ENCODE measurements at places on chromosomes 16 and 17.
A peak's percentile ranks its signal among the peaks of the same experiment; 100 is the strongest.

- DNase-seq = no peak
Measured at GRCh38 chr16:10497132-10498101, 83.0 kb downstream of the EMP2 start.

DNA sequence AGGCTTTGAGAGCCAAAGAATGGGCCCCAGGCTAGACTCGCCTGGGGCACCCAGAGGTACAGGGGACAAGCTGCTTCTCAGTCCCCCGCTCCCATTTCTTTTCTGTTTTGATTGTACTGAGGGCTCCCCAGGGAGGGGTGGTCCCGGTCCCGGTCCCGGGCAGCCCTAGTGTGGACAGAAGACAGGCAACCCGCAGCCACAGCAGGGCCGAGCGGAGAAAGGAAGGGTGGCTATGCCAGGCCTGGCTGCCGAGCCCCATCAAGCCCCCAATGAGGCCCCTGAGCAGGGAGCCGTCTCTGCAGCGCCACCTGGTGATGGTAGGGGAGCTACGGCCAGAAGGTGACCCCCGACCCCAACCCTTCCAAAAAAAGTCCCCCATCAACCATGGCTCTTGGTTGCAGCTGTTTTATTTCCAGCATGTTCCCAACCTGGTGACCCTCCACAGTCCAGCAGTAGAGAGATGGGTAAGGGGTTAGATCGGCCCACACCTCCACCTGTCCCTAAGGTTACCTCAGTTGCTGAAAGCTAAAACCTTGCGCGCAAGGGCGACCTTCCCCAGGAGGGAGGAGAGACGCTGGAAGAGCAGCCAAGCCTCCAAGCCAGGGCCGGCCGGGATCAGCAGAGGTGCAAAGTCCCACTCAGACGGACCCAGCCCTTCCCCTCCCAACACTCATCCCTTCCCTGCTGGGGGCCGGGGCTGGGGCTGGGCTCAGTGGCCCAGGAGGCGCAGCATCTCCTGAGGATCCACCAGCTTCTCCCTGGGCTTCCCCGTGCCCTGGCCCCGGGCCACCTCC, 2.6 kb upstream of the GRIN2C start:
- DNase-seq = peak; percentile 42

DNA sequence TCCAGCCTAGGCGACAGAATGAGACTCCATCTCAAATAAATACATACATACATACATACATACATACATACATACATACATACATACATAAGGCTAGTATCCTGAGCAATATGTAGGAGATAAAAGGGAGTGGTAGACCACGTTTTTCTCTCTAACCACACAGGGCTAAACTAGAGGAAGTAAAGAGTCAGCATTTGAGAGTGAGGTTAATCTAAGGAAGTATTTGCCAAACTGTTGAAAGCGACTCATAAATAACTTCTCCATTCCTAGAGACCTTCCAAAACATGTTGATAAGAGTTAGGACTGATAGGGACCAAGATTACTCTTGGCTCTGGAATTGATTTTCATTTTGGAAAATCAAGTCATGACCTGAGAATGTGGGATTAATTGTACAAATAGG, 68.9 kb downstream of the NEUROD2 start:
- DNase-seq = no peak

DNA sequence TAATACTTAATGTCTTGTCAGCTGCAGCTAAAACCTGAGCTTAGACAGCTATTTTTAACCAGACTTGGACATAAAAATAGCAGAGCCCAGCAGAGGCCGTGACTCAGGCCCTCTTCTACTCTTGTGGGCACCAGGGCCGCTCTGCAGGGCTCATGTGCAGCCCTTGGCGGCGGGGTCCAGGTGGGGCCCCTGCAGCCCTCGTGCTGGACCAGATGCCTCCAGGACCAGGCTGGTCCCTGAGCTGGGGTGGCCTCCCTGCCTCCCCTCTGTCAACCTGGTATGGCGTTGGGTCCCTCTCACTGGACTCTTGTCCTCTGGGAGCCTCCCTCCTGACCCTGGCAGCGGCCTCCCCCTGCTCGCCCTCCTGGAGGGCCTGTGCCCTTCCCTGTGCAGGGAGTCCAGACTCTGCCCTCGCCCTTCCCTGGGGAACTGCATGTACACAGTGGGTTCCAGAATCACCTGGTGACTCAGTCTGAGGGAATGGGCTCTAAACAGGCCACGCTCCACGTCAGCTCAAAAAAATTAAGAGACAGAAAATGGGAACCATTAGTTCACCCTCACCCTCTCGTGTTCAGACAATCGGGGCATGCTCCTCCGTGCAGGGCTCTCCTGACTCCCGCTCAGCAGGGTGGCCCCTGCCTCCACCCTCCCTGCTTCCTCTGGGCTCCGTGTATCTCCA, 9.7 kb downstream of the CDK5R1 start:
- DNase-seq = no peak

GRCh38 chr17:39094607-39095308, 56.7 kb downstream of the PLXDC1 start:
- DNase-seq = peak; percentile 73

DNA sequence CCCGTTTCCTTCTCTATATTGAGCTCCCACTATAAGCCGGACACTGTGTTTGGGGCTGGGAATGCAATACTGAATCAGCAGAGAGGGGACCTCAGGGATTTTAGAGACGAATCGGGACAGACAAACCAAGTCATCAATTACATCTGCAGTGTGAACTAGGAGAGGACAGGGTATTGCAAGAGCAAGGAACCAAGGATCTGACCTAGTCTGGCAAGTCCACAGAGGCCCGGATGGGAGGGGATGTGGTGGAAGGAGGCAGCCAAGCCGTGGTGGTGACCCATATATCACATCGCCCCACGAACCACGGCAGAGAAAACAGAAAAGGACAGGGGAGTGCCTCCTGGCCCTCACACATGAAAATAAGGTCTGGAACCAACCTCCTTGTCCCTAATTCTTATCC, 28.1 kb upstream of the NXPH3 start:
- DNase-seq = no peak

DNA sequence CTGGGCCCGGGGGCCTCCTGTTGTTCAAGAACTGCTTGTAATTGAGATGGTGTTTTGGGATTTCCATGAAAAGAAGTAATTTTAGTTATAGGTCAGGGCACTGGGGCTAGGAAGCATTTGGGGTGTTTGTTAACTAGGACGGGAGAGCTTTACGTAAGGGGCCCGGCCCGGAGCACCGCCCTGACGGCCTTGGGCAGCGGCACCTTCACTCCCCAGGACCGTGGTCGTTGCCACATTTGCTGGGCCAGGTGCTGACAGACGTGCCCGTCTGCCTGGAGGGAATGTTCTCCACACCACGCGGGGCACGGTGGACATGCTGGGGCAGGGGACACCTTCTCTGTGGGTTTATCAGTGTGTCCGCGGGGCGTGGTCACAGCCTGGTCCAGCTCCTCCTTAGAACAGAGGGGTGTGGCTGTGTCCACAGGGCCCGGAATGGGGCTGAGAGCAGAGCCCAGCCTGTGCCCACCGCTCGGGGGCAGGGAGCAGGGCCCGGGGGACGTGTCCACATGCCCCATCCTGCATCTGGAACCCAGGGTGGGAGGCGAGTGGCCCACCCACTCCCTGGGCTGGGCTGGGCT, 57.7 kb downstream of the BAIAP2 start:
- no peak for DNase-seq

DNA sequence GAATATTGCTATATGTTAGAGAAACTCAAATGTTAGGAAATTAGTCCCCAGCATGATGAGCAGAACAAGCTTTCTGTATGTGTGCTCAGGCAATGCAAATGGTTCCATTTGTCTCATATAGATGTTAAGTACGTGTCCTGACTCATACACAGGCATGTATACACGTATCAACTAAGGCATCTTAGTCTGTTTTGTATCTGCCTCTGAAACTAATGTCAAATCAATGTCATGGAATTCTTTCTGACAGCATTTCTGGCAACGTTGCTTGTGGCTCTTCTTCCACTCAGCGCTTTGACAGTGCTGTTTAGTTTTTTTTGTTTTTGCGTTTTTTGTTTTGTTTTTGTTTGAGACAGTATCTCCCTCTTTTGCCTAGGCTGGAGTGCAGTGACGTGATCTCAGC, 111.9 kb downstream of the CNTNAP4 start:
- DNase-seq = no peak

DNA sequence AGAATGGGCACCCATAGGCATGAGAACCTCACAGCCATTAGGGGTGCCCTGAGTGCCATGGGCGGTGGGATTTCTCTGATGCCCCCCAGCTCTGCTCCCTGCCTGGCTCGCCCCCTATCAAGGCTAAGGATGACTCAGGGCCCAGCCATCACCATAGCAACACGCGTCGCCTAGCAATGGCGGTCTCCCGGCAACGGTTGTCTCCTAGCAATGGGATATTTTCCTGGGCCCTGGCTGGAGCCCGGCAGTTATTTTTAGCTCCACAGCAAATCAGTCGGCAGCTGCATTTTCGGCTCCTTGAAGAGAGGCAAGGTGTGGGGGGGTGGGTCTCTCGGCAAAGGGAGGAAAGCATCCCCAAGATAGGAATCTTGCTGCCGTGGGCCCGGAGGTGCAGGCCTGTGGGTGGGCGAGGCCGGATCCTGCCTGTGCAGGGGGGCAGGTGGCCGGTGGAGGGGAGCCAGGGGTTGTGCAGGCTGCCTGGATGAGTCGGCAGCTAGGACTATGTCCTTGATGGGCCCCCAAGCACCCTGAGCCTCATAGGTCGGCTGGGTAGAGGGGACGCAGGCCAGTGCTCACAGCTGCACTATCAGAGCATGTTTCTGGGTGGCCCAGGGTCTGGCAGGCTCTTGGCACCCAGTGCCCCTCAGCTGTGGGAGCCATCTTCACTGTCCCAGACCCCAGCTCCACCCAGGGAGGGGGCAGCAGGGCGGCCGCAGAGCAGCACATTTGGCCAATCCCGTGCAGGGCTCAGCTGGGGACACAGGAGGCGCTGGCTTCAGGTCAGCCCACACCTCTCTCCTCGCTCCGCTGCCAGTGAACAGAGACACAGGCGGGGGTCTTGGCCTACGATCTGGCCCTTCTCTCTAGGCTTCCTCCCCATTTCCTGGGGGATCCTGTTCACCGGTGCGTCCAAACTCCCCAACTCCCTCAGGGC, 4.2 kb upstream of the FBXL16 start:
- DNase-seq = no peak

- DNase-seq = peak; percentile 29
Measured at GRCh38 chr16:30096862-30097563, 1.0 kb upstream of the YPEL3 start.

- no peak for DNase-seq
Measured at GRCh38 chr17:14903854-14904253, 361.3 kb downstream of the PMP22 start.

DNA sequence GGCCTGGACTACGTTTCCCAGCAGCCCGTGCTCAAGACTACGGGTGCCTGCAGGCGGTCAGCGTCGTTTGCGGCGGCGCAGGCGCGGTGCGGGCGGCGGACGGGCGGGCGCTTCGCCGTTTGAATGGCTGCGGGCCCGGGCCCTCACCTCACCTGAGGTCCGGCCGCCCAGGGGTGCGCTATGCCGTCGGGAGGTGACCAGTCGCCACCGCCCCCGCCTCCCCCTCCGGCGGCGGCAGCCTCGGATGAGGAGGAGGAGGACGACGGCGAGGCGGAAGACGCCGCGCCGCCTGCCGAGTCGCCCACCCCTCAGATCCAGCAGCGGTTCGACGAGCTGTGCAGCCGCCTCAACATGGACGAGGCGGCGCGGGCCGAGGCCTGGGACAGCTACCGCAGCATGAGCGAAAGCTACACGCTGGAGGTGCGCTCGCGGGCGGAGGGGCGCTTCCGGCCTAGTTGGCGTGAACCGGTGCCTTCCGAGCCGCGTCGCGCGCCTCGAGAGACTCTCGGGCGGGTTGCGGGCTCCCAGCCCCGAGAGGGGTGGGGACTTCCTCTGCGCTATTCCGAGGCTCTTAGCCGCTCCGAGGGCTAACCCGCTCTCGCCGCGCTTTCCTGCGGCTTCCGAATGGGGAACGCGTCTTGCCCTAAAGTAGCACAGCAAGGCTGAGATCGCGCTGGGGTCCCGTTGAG, at the start of gene RBL2:
RBL2 (plus strand) TSS at position 95 of the 689 bp plus-strand sequence; CDS start at position 181, 86 bp downstream.
- peak; percentile 80 for DNase-seq

GRCh38 chr16:48562475-48562874, 47.5 kb downstream of the N4BP1 start:
- no peak for DNase-seq

DNA sequence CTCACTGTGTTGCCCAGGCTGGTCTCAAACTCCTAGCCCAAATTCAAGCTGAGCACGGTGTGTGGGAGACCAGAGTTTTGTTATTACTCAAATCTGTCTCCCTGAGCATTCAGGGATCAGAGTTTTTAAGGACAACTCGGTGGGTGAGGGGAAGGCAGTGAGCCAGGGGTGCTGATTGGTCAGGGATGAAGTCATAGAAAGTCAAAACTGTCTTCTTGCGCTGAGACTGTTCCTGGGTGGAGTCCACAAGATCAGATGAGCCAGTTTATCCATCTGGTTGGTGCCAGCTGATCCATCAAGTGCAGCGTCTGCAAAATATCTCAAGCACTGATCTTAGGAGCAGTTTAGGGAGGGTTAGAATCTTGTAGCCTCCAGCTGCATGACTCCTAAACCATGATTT, 346.3 kb downstream of the TMEM114 start:
- no peak for DNase-seq

DNA sequence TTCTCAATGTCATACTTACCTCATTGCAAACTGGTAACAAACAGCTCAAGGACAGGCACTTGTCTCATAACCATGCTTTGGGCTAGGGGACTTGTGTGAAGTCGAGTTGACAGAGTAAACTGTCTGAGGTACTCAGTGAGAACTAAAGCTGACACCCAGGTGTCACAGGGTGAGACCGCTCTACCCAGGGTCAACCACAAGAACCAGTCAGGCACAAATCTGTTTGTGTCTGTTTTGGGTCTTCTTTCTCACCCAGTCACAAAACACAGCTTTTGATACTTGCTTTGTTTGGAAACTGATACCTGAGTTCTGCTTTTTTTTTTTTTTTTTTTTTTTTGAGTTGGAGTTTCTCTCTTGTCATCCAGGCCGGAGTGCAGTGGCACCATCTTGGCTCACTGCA, 161.1 kb downstream of the STX8 start:
- no peak for DNase-seq

- DNase-seq = no peak
Measured at GRCh38 chr17:17507465-17508011, 11.3 kb upstream of the RASD1 start.

- DNase-seq = peak; percentile 1
Measured at GRCh38 chr16:22948603-22949368, 134.8 kb downstream of the HS3ST2 start.

- DNase-seq = no peak
Measured at GRCh38 chr16:73299346-73299745, 251.4 kb upstream of the ZFHX3 start.

DNA sequence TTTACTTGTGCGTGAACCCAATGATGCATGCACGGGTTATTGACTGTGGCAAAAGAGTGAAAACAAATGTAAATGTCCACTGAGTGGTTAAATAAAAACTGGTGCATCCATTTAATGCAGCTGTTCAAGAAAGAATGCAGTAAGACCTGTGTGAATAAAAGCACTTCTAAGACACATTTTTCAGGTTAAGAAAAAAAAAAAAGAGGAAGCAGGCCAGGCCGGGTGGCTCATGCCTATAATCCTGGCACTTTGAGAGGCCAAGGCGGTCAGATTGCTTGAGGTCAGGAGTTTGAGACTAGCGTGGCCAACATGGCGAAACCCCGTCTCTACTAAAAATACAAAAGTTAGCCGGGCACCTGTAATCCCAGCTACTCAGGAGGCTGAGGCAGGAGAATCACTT, 11.8 kb downstream of the CNGB1 start:
- no peak for DNase-seq

GRCh38 chr16:73051961-73052360, 4.0 kb upstream of the ZFHX3 start:
- no peak for DNase-seq
